ENCODE measurements at places on chromosomes 11 and 22.

GRCh38 chr11:32571039-32571438 is 12.6 kb upstream of the EIF3M start:
- no peak for DNase-seq

DNA sequence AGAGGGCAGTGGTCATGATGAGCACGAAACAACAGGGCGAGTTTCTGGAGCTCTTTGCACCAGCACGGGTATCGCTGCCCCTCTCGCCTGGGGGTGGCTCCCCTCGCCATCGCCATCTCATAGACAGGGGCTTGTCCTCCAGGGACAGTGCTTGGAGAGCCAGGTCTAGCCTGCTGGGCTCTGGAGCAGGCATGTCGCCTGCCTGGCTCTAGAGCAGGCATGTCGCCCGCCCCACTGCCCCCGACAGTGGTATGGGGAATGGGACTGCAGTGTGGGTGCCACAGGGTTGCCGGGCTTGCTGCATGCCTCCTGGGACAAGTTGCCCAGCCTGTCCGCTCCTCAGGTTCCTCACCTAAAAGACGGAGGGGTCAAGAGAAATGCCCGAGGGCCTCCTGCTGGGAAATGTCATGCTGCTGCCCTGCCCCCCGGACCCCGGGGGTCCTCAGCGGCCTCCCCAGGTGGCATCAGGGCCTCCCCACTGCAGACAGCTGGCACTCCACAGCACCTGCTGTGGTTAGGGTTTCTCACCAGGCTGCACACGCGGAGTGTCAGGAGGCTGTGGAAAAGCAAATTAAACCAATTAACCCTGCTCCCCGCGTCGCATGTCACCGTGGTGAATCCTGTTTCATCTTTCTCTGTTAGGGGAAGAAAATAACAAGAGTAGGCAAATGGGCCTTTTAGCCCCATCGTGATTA is 403.0 kb downstream of the TBC1D22A start:
- no peak for DNase-seq

- no peak for DNase-seq
These were observed 3.2 kb downstream of the ARVCF start for GRCh38 chr22:20013382-20013871.

DNA sequence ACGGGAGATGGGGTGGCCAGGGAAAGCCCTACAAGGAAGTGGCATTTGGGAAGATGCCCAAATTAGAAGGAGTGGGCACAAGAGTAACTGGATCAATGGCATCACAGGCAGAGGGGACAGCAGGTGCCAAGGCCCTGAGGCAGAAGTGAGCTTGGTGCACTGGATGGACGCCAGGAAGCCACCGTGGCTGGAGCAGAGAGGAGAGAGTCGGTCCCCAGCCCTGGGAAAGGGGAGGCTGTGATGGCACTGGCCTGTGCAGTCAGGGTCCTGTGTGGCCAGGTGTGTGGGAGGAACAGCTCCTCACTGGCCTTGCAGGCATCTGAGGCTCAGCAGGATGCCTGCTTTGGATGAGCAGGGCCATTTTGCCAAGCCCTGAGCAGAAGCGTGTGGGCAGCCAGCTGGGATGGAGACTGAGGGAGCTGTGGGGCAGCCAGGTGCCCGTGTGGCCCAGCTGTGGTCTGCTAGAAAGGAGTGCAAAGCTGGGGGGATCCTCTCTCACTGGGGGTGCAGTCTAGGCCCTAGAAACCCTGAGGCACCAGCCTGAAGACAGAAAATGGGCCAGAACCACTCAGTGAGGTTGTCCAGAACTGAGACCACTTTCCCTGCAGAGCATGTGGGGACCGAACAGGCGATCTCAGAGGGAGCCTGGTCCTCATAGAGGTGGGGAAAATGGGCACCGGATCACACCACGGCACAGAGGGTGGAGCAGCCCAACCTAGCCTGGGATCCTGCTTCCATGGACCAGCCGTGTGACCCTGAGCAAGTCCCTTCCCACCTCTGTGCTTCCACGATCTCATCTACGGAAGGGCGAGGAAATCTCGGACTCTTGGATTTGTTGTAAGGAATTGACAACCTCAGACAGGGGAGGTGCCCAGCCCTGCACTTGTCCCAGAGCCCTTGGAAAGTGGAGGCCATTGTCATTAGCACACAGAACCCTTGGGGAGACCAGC is 78.6 kb upstream of the RTL6 start:
- no peak for DNase-seq

- no peak for DNase-seq
These were observed 478.9 kb upstream of the CHORDC1 start for GRCh38 chr11:90701716-90702115.

- no peak for DNase-seq
These were observed 717.0 kb upstream of the CCDC90B start for GRCh38 chr11:84003181-84003580.

DNA sequence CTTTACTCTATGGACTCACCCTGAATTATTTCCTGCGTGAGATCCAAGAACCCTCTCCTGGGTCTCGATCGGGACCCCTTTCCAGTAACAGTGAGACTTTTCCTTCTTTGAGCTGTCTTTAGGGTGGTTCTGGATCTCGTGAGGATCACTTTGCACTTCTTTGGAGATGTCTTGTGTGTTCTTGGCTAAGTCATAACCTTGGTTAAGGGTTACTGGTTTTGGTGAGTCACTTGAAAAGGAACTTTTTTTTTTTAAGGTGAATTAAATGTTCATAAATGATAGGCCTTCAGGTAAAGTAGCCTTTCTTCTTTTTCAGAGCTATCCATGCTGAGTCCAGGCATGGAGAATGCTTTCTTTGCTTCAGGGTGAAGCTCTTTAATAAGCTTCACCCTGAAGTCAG is 19.4 kb upstream of the GSTP1 start:
- no peak for DNase-seq

DNA sequence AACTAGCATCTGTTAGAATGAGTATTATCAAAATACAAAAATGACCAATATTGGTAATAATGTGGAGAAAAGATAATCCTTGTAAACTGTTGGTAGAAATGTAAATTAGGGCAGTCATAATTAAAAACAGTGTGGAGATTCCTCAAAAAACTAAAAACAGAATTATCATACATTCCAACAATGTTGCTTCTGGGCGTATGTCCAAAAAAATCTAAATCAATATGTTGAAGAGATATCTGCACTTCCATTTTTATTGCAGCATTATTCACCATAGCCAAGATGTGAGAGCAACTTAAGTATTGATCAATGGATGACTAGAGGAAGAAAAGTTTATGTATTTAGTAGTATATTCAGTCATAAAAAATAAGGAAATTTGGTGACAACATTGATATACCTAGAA is 59.8 kb upstream of the OR9G4 start:
- DNase-seq: no peak

Measured in activated CD4-positive, alpha-beta T cell treated with anti-CD3 and anti-CD28 coated beads, Interleukin-2, Interleukin-4, amounts not matched to agents 100 ng/mL and 50 ng/mL, durations not matched to agents 16 hours and 8 hours (primary cell).